ENCODE measurements at places on chromosomes 2 and 18. TPM values are rescaled to one million over a fixed set of nuclear protein-coding genes. Genes with fewer than 3 reads are reported as not detected.

- no peaks in the 10 kb centered on the region for H3K4me1 ChIP-seq
- no peak overlapping the region for H3K4me3 ChIP-seq
- H3K27ac ChIP-seq = no peak overlapping the region
- H3K27me3 ChIP-seq = no peaks in the 10 kb centered on the region
- DNase-seq = no peak
Observed at GRCh38 chr2:216348756-216349308, 23.5 kb downstream of the MARCHF4 start.

DNA sequence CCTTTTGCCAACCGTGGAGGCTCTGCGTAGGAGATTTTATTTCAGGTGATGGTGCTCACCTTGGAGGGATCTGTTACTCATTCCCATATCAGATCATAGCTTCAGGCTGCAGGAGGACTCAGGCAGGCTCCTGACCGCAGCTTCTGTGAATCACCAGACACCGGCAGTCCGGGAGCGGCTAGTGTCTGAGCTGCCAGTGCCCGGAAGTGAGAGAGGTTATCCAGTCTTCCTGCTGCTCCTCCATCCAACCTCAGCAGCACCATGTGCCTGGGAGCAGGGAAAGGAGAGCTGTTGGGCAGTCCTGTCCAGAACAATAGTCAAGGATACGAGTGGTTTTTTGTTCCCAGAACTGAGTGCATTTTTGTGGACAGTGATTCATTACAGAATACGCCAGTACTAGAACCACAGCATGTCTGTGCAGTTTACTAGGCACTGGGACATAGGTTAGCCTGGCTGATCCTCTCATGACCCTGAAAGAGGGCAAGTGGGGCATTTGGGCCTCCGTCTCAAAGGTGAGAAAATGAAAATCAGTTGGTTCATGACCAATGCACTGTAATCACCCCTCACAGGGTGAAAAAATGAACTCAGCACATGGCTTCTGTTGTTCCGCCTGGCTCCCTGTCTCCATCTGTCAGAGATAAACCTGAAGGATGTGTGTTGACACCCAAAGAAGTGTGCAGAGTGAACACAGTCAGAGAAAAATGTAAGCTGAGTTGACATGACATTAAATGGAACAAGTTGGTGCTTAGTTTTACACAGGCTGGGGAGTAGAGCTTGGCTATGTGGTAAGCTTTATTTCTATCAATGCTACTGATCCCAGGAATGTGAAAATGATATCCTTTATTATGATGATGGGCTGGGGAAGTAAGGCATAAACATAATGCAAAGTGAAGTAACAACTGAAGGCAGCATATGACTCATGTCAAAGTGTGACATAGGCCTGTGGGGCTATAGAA is 12.2 kb downstream of the FHOD3 start:
- no peaks in the 10 kb centered on the region for H3K4me1 ChIP-seq
- H3K4me3 ChIP-seq = no peak overlapping the region
- no peaks in the 10 kb centered on the region for H3K36me3 ChIP-seq

DNA sequence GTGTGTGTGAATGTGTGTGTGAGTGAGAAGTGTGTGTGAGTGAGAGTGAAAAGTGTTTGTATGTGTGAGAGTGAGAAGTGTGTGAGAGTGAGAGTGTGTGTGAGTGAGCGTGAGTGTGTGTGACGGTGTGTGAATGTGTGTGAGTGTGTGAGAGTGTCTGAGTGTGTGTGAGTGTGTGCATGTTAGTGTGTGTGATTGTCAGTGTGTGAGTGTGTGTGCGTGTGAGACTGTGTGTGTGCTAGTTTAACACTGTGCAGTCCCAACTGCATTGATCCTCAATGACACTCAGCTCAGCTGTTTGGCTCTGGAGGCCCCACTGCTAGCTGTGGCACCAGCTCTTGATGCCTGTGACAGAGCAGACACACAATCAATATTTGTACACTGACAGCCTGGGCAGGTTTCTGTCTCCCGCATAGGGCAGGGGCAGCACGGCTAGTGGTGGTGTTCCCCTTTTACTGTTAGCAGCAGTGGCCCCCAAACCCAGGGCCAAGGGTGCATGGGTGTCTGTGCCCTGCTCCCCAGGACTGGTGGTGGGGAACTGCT is 135.0 kb downstream of the INHBB start:
- H3K27ac ChIP-seq = no peak overlapping the region
- no peaks in the 10 kb centered on the region for H3K36me3 ChIP-seq
- no peaks in the 10 kb centered on the region for H3K4me1 ChIP-seq
- H3K4me3 ChIP-seq = no peak overlapping the region

- DNase-seq = no peak
- H3K36me3 ChIP-seq = no peaks in the 10 kb centered on the region
- no peak overlapping the region for H3K27ac ChIP-seq
- no peak overlapping the region for H3K4me3 ChIP-seq
- no peaks in the 10 kb centered on the region for H3K4me1 ChIP-seq
Observed at GRCh38 chr2:239951129-239951734, 73.9 kb downstream of the NDUFA10 start.

- H3K36me3 ChIP-seq = no peaks in the 10 kb centered on the region
- no peaks in the 10 kb centered on the region for H3K27me3 ChIP-seq
Observed at GRCh38 chr2:43146083-43146482, 80.3 kb downstream of the ZFP36L2 start.

DNA sequence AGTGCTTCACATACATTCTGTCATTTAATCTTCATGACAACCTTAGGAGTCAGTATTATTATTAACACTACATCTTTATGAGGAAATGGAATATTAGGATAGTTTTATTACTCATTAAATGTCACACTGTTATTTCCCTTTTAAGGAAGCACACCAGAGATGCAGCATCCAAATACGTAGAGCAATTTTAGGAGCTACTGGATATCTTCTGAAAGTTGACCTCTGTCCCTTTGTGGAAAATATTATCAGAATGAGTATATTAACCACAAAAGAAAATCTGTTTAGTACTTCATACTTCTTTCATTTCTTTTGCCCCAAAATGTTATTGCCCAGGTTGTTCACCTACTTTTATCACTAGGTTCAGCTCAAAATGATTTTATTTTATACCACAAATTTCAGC is 72.9 kb upstream of the APCDD1 start:
- DNase-seq = no peak
- no peaks in the 10 kb centered on the region for H3K27me3 ChIP-seq
- no peaks in the 10 kb centered on the region for H3K4me1 ChIP-seq
- no peaks in the 10 kb centered on the region for H3K36me3 ChIP-seq
- H3K4me3 ChIP-seq = no peak overlapping the region

DNA sequence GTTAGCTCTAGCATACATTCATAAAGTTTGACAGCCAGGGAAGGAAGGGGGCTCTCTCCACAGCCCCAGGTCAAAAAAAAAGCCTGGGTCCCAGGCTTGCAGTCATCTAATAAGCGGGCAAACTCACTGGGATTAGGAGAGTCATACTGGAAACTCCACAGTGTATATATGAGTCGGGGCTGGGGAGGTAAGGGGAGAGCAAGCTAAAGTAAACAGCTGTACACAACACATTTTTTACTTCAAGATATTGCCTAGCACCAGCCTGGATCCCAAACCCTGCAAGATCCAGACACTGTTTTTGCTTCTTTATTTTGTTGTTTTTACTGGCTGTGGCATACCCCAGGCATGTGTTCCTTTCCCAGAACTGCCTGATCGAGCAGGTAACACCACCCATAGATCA is 291.3 kb upstream of the TANK start:
- no peaks in the 10 kb centered on the region for H3K36me3 ChIP-seq
- no peak for DNase-seq
- H3K27me3 ChIP-seq = no peaks in the 10 kb centered on the region
- H3K4me3 ChIP-seq = no peak overlapping the region
- no peaks in the 10 kb centered on the region for H3K4me1 ChIP-seq

DNA sequence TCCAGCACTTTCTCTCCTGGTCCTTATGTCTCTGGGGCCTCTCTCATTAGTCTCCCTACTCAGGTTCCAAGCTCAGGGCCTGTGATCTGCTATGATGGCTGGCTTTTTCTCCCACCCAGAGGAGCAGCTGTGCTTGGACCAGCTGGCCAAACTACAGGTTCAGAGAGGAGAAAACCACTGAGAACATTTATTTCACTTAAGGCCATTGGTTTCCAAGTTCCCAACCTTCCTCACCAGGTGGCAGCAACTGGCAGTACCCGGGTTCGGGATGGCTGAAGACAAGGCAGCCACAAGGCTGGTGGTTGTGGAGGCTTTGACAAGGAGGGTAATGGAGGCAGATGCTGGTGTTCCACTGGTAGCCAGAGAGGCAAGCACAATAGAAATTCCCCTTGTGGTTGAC is 29.9 kb upstream of the SELENOI start:
- no peak overlapping the region for H3K27ac ChIP-seq
- DNase-seq = no peak
- H3K4me3 ChIP-seq = no peak overlapping the region
- H3K4me1 ChIP-seq = no peaks in the 10 kb centered on the region
- H3K36me3 ChIP-seq = no peaks in the 10 kb centered on the region
- H3K27me3 ChIP-seq = no peaks in the 10 kb centered on the region

NR4A2 gene
- total RNA-seq = 2.6 TPM

IL36A gene
- not detected for total RNA-seq

EIPR1 gene
- total RNA-seq = 39.1 TPM

Data from colonic mucosa (tissue), 4 donors.